ENCODE measurements at places on chromosomes 11 and 22.
A peak's percentile ranks its signal among the peaks of the same experiment; 100 is the strongest.

DNA sequence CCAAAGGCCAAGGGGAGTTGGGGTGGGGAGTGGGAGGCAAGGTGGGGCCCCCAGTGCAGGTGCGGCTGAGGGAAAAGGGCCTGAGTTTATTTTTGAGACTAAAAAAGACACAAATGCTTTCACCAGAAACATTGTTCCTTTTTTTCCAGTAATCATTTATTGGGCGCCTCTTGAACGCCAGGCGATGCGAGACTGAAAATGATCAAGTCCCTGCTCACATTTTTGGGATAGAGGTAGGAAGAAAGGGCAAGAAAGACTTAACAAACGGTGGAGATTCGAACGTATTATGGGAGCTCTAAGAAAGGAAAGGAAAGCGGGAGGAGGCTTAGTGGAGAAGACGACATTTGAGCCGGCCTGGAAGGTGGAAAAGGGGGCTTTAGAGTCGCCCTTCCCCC, 796 bp upstream of the SF3B2 start:
- peak; percentile 6 for DNase-seq

- peak; percentile 99 for DNase-seq
These were observed at the start of gene TUT1 for GRCh38 chr11:62591448-62592145. Gene TUT1, minus strand, starts transcription at chr11:62591523. Its CDS starts 38 bp downstream, at chr11:62591485.

- no peak for DNase-seq
These were observed 74.4 kb downstream of the MS4A13 start for GRCh38 chr11:60589611-60590010.

- DNase-seq = no peak
These were observed 908.5 kb upstream of the RAG2 start for GRCh38 chr11:37506531-37506930.

GRCh38 chr11:36363361-36364268, 67.5 kb downstream of the PRR5L start:
- DNase-seq = no peak

GRCh38 chr22:48772286-48772907, 1055.3 kb downstream of the BRD1 start:
- no peak for DNase-seq

DNA sequence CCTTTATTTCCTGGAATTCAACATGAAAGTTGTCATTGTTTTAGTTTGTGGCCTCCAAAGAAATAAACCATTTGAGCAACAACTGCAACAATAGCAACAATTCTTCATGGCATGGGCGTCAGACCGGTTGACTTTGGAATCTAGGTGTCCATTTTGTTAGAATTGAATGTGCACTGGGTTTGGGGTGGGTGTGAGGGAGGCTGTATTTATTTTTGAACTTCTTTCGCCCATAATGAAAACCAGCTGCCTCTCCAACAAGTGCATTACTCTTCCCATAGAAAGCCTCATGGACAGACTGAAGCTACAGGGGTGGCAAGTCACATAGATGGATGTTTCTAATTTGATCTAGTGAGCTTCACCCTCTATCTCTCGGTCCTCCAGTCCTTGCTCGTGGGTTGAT, 85.4 kb downstream of the ADAMTS15 start:
- no peak for DNase-seq

DNA sequence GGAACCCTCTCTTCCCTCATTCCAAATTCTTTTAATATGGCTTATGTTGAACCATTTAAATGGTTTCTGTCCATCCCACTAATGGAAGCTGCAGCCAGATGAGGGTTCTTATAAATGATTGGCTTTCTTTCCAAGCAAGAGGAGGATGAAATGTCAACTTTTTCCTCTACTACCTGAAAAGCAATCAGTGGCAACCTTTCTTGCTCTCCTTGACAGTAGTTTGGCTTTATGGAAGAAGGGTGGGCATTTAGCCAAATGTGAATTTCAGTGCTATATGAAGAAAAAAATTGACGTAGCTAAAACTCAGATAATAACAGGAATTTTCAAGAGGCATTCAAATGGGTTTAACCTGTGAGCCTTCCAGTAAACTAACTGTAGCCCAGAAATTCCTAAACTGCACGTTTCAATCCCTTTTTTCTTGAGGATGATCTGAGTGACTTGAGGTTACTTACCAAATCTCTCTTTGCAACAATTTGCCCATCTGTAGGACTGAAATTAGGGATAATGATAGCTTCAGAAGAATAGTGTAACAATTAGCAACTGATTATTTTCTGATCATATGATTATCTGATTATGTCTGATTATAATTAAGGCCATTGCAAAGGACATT, 90.9 kb downstream of the EXT2 start:
- no peak for DNase-seq

- peak; percentile 66 for DNase-seq
These were observed 16.9 kb upstream of the SPTY2D1 start for GRCh38 chr11:18650859-18651557.

- DNase-seq = no peak
These were observed 642.7 kb upstream of the TENM4 start for GRCh38 chr11:80083531-80083951.

- DNase-seq = peak; percentile 2
These were observed 40.0 kb upstream of the PTH start for GRCh38 chr11:13535819-13536218.

DNA sequence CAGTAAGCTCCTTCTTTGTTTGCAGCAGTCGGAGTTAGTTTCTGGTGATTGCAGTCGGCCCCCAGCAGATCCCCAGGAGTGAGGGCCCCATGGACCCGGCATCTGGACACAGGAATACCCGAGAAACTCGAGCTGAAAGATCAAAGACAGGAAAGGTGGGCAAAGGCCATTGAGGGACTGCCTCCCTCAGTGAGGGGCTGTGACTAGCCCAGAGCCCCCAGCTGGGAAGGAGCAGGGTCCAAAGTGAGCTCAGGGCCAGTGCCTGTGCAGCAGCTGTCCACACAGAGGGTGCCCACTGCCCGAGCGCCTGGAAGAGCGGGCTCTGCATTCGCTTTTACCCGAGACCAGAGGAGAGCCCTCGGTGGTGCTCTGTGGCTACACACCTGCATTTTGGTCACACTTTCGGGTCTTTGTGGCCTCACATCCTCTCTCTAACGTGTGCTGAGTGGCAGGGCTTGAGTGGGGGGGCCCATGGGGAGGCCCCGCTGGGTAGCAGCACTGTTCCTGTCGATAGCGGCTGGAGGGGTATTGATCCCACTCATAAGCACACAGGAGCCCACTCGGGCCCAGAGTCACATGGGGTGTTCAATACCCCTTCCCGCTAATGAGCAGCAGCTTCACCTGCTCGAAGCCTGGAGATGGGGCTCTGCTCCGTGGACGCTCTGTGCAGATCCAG, 532.9 kb downstream of the TBC1D22A start:
- no peak for DNase-seq

- no peak for DNase-seq
These were observed 154.9 kb upstream of the CEP126 start for GRCh38 chr11:101759771-101760450.

DNA sequence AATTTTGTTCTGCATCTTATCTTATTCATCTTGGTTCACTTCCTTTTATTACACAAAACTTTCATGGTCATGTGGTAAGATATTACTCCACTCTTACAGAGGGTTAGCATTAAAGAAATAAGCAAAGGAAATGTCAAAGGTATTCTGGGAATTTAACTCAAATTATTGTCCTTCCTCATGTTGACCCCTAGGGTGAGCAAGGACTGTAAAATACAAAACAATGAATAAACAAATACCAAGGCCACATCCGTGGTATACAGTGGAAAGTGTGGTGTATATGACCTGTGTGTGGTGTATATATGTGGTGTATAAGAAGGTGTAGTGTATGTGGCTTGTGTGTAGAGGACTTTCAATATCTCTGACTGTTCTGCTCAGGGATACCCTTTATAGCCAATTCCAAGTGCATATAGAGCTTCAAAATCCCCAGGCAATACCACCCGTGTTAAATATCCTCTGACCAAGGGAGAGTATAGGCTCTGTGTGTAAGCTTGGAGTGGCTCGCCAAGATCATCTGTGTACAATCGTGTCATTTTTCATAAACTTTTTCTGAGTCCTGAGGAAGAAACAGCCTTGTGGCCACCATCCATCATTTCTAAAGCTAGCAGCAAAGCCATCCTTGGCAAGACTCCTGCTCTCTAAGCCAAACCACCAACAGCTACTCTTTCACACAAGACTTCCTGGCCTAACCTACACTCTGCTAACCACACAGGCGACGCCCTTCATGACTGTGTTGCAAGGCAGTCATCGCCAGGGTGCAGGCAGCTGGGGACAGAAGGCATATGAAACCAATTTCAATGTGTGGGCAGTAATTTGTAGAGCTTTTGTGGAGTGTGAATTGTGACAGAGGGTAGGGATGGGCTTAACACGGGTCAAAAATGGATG, 548.0 kb downstream of the ETS1 start:
- peak; percentile 85 for DNase-seq

DNA sequence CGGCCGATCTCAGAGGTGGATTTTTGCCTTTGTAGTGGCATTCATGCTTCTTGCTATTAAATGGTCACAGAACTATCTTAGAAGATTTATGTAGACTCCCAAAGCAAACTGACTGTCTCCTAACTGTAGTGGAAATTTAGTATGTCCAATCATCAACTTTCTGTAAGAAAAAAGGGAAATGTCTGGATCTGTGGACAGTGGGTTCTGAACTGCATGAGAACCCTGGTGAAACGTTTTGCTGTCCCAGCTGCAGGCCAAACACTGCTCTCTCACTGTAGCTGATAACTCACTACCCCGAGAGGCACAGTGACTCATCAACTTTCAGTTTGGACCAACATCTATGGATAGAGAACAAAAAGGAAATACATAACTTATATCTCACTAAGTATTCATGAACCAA, 387.1 kb downstream of the SOX6 start:
- no peak for DNase-seq

DNA sequence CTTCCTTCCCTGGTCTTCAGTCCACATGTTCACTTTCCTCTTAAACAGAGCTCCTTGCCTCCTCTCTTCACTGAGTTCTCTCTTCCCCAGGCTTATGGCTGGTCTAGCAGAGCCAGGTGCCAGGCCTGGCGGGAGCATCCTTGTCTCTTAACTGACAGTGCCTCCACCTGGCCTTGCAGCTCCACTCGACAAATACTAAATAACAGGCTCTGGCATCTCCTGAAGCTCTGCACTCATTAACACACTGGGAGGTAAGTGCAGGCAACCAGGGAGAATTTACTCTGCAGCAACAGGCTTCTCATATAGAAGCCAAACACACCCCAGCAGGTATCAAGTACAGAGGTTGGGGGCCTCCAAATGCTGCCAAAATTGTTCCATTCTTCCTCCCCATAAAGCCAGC, 438.1 kb downstream of the SOX6 start:
- DNase-seq = no peak

GRCh38 chr22:43658823-43659222, 153.3 kb downstream of the EFCAB6 start:
- DNase-seq = no peak

DNA sequence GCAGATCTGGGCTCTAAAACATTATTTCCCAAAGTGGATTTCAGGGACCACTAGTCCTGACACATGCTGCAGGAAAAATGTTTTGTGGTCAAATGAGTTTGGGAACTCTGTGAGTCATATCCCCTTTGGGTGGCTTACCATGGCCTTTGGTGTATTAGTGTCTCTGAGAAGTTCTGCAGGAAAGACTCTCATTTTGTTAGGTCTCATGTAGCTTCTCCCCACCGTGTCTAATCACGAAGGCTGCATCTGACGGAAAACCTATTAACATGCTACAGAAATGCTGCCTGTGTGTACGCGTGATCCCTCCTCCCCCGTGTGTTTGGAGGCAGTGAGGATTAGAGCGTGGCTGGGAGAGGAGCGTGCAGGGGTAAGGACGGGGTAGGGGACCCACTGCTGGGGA, 191.7 kb downstream of the ST3GAL4 start:
- no peak for DNase-seq

GRCh38 chr11:76787271-76787670, 4.1 kb downstream of the TSKU start:
- DNase-seq = no peak

GRCh38 chr22:28821452-28821851, 21.1 kb upstream of the XBP1 start:
- DNase-seq = no peak

DNA sequence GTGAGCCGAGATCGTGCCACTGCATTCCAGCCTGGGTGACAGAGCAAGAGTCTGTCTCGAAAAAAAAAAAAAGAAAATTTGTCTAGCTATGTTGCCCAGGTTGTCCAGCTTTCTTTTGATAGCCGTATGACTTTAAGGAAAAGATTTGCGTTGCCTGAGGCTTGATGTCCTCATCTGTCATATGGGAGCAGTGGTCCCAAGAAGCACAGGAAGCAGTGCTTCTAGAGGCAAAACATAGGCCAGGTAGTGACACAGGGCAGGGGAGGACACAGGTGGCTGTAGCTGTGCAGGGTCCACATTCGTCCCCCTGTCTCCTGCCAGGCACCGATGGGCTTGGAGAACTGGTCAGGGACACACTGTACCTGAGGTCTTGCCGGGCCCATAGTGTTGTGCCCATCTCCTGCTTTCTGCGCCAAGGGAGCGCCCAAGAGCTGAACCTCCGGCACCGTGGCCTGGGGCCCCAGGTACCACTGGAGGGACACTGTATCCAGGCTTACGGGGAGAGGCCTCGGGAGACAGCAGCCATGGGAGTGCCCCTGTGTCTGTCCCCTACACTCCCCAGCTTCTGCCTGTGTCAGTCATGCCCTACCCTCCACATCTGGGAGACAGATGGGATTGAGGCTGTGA, 1.4 kb downstream of the LRRC74B start:
- DNase-seq = no peak

DNA sequence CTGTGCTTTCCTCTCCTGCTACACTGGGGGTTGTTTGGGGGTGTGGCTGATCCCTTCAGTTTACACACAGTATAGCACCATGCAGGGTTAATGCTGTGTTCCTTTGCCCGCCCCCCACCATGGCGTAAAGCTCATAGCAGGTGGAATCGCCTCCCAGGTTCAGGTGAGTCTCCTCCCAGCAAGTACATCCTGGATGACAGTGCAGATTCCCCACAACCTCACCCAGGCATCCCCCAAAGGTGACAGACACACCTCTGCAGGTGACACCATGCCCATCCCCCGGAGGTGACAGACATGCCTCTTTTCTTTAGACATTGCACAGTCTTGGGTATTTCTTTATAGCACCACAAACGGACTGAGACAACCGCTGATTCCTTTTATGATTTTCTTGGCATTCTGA, 343.7 kb downstream of the BRD1 start:
- no peak for DNase-seq

GRCh38 chr11:128205796-128206195, 381.6 kb downstream of the ETS1 start:
- no peak for DNase-seq

DNA sequence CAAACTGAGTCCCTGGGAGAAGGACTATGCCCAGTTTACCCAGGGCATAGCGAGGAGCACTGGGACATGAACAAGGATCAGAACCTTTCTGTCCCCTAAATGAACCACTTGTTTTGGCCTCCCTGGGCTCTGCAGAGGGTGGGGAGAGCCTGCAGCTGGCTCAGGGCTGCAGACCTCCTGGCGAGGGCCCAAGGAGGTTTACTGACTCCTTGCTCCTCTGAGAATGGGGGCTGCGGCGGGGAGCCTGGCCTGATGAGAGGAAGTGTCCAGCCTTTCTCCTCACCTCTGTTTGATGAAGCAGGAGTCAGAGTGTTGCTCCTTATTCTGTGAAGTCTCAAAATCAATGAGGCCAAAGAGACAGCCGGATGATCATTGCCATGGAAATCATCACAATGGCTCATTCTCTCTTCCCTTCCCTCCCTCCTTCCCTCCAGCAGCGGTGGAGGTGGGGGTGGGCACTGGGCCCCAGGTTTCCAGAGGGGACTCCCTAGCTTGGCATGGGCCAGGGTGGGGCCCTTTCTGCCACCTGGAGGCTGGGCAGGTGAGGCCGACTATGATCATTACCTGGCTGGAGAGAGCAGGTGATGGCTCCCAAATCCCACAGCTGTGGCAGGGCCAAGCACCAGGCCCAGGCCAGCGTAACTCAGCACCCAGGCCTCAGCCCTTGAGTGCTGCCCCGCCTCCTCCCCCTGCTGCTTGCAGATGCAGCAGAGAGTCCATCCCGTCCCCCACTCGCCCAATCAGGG, 169.7 kb downstream of the CEP164 start:
- no peak for DNase-seq

All from CD4-positive, alpha-beta T cell treated with Interleukin-10 for 1 hour (primary cell).